ENCODE measurements at places on chromosomes 12 and 14.

DNA sequence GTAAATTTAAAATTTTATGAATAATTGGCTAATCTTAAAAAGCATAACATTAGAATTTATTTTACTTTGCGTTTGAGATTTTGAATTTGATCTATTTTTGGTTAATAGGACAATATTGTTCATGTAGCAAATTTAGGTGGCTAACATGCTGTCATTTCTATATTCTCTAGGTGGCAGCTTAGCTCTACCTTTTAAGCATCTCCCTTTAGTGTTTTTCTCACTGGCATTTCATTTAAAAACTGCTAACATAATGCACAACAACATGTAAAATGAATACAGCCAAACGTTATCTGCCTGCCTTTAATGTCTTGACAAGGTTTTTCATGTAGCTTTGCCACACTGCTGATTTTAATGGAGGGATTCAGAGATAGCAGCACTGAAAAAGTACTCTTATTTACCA, 272.4 kb upstream of the FBXO33 start:
- DNase-seq = no peak

GRCh38 chr14:76752744-76753143, 8.5 kb upstream of the VASH1 start:
- no peak for DNase-seq

DNA sequence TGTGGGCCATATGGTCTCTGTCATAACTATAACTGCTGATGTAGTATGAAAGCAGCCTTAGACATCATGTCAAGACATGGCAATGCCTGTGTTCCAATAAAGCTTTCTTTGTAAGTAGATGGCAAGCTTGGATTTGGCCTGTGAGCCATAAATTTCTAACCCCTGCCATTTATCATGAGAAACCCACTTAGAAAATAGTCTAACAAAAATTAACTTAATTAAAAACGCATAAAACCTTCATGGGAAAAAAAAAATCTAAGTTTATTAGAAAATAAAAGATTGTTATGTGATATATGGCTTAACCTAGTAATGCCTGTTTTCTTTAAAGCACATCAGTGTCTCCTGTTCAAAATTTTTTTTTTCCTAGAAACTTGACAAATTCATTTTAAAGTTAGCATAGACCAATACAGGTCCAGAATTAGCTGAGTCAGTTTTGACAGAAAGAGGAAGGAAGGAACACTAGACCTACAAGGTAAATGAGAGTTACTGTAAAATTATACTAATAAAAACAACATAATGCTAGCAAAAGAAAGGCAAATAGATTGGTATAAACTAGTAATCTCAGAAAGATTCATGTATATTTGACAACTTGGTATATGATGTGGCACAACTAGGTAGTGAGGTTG, 68.2 kb downstream of the USP15 start:
- DNase-seq = no peak

DNA sequence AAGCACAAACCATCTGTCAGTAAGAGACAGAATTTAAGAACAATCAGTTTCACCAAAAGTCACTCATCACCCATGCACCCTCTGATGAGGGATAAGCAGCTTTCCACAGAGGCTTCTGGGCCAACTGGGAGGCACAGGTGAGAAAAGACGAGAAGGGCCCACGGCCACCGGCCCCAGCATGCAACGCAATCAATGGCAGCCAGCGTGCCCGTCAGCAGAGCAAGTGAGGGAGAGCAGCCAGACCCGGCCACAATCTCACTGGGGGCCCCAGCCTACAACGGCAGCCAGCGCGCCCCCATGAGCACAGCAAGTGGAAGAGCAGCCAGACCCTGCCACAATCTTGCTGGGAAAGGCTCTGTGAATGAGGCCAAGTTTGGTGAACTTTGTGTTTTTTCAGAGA, 13.3 kb downstream of the ANKLE2 start:
- no peak for DNase-seq

GRCh38 chr14:86712176-86712575, 1182.2 kb downstream of the FLRT2 start:
- no peak for DNase-seq

DNA sequence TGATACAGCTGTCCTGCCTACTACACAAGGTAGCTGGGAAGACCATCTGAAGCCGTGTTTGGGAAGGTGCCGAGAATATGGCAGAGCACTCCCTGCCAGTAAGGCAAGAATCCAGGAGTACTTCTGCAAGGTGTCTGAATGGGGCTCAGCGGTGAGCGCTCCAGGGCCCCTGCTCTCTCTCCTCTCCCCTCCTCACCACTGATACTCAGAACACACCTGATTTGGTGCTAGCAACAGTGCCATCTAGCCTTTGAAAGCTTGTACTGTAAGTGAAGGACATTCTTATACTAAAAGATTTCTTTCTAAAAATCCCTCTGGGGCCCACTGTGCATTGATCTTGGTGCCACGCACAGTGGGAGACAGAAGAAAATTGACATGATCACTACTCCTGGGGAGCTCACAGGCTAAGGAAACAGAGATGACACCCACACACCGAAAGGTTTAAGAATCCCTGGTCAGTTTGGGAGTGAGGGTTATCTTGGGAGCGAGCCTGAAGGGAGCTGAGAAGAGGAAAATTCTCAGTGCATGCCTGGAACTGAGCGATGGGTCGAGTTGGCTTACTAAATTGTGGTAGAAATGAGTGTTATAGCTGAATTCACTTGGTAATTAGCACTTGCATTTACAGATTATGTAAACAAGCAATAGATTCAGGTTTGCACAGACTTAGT, 216.9 kb downstream of the NTF3 start:
- no peak for DNase-seq

GRCh38 chr12:96263449-96263902, 69.3 kb downstream of the ELK3 start:
- DNase-seq = no peak

DNA sequence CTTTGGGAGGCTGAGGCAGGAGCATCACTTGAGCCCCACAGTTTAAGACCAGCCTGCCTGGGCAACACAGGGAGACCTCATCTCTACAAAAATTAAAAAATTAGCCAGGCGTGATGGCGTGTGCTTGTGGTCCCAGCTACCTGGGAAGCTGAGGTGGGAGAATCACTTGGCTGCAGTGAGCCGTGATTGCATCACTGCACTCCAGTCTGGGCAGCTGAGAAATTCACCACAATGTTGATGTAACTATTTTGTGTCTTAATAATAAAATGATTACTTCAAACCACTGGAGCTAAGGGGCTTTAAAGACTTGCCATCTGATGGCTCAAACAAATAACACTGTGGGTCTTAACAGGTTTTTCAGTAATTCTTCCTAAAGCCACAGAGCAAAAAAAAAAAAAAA, 10.8 kb downstream of the ERH start:
- DNase-seq = no peak

GRCh38 chr12:87152841-87153528, 876.2 kb downstream of the C12orf50 start:
- DNase-seq = no peak

DNA sequence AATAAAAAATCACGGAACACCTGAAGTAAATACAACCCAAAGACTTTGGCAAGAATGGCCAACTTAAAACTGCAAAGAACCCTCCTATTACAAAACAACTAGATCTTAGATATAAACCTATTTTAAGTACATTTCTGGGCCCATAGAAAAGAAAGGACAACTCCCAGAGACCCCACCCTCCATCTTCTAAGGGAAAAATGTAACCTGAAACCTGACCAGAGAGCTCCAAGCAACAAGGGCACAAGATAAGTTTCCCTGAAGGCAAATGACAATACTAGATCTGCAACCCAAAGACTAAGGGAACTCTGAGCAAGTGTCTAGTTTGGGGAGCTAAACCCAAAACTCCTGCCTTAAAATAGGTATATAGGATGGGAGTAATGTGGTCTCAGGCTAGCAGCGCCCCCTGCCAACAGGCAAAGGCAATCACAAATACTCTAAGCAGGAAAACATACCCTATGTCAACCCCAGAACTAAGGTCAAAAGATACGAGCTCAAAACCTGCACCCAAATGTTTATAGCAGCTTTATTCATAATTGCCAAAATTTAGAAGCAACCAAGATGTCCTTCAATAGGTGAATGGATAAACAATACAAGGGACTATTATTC, 218.9 kb downstream of the ITPR2 start:
- DNase-seq = no peak
